ENCODE measurements at places on chromosomes 2 and 18.
A peak's percentile ranks its signal among the peaks of the same experiment; 100 is the strongest.

GRCh38 chr2:20356042-20356441 is 5.4 kb upstream of the PUM2 start:
- peak; percentile 75 for DNase-seq

- DNase-seq, result no peak
These were observed 1604.2 kb downstream of the LRP1B start for GRCh38 chr2:140526575-140526974.

DNA sequence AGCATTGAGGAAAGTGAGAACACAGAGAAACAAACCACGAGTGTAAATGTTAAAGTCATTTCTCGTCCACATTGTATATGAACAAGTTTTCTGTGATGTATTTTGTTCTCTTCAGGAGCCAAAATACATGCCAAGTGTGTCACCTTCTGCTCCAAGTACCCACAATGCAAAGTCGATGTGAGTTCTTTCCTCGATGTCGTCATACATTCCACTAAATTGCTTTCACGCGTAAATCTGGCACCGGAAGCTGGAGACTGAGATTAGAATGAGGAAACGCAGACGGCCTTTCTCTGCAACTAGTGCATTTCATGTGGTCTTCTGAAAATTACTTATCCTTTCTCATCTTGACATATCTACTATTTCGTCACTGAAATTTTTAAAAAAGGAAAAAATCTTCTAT is 118.5 kb upstream of the SALL3 start:
- no peak for DNase-seq

- DNase-seq, result peak; percentile 49
These were observed 70.4 kb downstream of the CWC22 start for GRCh38 chr2:179936654-179937053.

- peak; percentile 17 for DNase-seq
These were observed 165.3 kb downstream of the ATAD2B start for GRCh38 chr2:23761638-23762037.

GRCh38 chr2:145416640-145417039 is 896.7 kb upstream of the ZEB2 start:
- no peak for DNase-seq

- DNase-seq, result no peak
These were observed 12.1 kb downstream of the UPP2 start for GRCh38 chr2:158113741-158114295.

DNA sequence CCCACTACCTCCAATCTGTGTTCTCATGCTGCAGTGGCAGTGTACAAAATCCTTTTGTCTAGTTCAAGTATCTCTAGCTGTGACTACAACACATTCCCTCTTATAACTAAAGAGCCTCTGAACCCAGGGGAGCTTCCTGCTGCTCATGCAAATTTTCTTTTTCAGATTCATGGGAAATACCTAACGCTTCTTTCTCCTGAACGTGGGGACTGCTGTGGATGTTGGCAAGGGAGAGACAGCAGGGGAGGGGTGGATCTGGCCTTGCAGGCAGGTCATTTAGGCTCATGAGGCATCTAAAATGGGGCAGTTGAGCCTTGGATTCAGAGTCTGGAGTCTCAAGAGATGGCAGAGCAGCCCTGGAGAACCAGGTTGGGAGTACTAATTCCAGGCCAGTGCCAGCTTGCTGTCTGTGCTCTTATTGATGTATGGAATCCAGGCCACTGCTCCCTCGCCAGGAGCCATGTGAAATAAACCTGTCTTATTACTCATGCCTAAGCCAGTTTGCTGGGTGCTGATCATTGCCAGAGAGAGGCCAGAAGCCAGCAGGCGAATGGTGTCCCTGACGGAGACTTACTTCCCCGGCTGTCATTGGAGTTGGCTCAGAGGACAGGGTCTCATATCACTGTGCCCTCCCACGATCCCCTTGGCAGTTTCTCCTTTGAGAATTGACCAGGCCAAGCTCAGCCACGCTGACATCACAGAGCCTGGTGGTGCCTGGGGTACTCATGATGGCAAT is 29.2 kb upstream of the TNP1 start:
- no peak for DNase-seq

DNA sequence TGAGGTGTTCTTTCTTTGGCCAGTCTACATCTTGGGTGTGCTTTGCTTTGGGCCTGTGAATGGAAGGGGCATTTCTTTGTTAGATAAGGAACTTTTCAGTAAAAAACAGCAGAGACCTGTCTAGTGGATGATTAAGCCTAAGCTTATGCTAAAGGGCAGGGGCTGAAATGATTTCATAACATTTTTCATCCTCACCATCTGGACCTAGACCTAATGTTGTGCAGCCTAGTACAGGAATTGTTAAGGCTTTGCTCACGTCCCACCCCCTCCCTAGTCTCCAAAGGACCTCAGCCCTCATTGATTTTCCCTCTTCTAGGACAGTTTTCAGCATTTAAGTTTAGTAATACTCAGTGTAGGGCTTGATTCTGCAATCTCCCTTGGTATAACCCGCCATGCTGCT is 111.8 kb downstream of the PRKCE start:
- DNase-seq, result no peak

DNA sequence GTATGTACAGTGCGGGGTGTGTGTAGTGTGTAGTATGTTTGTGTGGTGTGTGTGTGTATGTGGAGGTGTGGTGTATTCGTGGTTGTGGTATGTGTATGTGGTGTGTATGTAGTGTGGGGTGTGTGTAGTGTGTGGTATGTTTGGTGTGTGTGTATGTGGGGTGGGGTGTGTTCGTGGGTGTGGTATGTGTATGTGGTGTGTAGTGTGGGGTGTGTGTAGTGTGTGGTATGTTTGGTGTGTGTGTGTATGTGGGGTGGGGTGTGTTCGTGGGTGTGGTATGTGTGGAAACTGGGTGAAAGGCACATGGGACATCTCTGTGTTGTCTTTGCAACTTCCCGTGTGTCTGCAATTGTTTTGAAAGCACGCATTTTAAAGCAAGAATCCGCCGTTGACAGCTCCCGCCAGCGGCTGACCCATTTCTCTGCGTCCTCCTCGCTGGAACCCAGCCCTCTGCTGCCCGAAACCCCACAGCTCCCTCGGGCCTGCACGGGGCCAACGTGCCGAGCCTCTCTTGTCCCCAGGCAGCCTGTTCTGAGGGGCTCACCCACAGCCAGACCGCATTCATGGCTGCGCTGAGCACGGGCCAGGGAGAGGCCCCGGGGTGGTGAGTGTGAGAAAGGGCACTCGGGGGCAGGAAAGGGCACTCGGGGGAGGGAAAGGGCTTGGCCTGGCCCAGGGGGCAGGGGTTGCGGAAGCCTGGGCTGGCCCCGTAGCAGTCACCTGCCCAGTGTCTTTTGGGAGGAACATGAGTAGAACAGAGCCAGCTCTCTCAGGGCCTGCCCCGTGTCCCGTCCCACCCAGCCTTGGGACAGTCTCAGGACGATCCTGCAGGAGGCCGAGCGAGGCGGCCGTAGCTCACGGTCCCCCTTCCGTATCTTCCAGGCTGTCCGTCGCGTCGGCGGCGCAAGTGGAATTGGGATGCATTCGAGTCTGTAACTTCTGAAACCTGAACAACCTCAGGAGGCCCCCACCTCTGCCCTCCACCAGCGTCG is 61.4 kb downstream of the TWIST2 start:
- no peak for DNase-seq

- no peak for DNase-seq
These were observed at the start of gene SNORC for GRCh38 chr2:232870018-232870765. Gene SNORC, plus strand, starts transcription at chr2:232870264. Its CDS starts 78 bp downstream, at chr2:232870342.

DNA sequence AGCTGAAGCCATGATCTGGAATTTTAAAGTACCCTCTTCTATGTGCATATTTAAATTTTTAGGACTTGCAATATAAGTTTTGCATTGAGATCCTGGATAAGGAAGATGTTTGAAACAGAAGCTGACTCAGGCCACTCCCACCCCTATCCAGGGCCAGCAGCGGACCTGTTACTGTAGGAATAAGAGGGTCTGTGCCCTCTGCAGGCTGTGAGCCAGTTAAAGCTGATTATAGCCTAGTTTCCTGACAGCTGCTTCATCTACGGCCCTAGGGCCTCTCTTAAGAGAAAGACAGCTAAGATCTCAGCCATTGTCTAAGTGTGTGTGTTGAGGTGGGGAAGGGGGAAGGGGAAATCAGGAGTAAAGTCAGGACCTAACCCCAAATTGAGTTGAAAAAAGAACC is 234.0 kb downstream of the HAUS1 start:
- peak; percentile 33 for DNase-seq

GRCh38 chr2:86410581-86410980 is 30.6 kb upstream of the KDM3A start:
- DNase-seq, result no peak

DNA sequence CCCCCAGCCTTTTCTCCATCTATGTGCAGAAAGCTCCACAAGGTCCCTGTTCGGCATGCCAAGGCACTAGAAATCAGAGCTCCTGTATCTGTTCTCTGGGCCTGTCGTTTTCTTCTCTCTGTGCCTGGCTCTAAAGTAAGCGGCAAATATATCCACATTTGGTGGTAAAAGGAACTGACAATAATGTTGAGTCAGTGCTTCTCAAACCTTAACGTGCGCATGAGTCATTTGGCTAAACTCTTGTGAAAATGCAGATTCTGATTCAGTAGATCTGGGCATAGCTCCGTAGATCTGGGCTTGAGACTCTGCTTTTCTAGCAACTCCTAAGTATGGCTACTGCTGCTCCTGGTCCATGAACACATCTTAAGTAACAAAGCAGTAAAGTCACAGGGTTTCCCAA is 16.5 kb upstream of the ACSL3 start:
- peak; percentile 89 for DNase-seq

DNA sequence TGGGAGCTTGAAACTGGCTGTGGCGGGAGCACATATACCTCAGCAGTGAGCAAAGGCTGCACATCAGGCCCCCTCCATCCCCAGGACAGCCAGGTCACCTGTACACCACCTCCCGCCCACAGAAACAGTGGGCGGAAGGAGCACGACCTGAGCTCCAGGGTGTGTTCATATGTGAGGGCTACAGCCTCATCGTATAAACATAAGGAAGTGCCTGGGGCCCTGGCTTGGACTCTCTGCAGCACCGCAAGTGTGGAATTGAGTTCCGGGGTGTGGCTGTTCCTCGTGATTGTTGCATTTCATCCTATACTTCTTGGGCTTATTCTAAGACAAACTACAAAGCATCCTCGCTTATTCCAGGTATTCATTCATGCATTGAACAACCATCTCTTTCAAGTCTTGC is 60.1 kb upstream of the TPO start:
- no peak for DNase-seq

DNA sequence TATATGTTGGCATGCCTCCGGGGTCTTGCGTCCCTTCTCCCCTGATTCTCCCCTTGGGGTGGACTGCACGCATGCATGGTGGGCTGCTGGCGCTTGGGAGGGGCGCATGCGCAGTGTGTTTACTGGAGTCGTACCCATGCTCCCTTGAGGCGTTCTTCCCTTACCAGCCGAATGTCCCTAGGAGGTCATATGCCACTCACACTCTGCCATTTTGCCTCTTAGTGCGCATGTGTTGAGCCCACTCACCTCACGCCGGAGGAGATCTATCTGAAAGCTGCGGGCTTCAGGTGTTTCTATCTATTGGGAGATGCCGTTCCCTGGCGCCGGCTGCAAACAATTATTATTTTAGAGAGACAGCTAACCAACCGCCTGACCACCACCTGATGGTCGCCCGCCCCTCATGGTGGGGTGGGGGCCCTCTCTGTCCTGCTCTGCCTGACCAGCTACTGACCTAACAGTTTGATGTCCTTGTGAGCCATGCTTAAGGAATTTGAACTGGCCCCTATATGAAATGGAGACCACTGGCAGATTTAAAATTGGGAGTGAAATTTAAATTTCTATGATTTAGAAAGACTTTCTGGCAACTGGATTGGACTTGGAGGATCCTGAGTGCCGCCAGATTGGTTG is 179.6 kb downstream of the RNF144A start:
- no peak for DNase-seq

DNA sequence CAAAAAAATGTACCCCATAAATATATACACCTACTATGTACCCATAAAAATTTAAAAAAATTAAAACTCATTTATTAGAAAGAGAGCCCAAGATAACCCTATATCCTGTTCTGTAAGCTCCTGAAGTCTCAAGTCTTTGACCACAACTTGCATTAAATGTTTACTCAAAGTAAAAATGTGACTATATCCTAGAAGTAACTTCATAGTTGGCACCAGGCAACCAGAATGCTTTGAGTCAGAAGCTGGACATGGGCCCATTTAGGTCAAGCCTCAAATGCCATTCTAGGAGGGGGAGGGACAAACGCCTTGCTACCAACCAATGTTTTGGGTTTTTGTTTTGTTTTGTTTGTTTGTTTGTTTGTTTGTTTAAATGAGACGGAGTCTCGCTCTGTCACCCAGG is 9.3 kb upstream of the TBC1D8 start:
- no peak for DNase-seq

DNA sequence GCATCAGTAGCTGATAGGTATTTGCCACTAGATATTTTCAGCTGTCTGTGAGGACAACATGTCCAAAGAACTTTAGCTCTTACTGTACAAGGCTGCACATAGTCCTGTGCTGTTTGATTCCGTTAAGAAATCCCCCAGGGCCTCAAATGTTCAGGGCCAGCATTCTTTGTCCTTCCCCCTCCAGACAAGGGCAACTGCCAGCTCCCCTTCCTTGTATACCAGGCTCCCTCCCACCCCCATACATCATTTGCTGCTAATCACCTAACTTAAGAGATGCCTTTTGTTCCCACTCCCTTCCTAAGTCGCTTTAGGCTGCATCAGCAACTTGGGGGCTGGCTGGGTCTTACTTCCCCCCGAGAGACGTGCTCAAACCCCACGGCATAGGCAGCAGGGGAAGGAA is 138.7 kb downstream of the CDH20 start:
- no peak for DNase-seq

DNA sequence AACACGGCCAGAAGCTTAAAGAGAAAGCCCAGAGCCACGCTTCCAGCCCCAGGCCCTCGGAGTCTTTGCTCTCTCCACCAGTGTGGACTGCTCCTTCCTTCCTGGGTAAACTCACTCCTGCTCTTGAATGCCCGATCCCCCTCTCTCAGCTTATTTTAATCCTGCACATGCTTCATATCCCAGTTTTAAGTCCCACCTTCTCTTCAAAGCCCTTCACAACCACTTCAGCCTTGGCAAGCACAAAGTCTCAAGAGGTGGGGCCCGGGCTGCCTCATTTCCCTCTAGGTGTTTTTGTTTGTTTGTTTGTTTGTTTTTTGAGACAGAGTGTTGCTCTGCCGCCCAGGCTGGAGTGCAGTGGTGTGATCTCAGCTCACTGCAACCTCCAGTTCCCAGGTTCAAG is 21.6 kb upstream of the CREG2 start:
- DNase-seq, result no peak

DNA sequence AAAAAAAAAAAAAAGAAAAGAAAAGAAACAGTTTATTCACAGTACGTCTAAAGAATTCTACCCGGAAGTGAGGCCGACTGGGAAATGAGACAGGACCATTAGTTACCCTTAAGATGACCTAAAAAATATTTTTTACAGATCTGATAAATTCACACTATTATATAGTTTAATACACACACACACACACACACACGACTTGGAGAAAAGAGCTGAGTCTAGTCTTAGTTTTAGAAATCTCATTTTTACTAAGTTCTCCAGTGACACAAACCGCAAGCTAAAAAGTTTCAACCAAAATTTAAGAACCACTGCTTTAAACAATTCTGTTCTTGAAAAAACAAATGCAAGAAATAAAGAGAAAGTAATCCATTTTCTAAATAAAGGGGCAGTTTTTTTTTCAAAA is 27.1 kb downstream of the ST3GAL5 start:
- DNase-seq, result no peak

Data from NB4 (cell line).